Muscle of leg (tissue), 16 donors: ENCODE measurements at places on chromosomes 4 and X.
A peak's percentile ranks its signal among the peaks of the same experiment; 100 is the strongest.

DNA sequence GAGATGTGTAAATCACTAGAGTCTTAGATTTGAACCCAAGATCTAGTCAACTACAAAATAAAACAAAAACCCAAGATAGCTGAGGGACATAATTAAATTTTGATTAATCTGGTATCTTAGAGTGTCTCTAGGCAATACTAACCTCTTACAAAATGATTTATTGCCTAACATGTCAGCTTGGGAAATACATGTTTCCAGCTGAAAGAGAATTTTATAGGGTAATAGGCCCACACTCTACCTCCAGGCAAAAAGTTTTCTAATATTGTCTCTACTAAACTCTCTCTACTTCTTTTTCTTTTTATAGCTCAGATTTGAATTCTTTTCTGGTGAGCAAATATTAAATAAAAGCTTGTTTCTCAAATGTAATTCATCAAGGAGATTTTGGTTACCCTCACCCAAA lies 263.2 kb downstream of the IL15 start:
- H3K4me1 ChIP-seq = no peaks in the 10 kb centered on the region
- H3K27me3 ChIP-seq = no peaks in the 10 kb centered on the region
- no peak for DNase-seq
- H3K4me3 ChIP-seq = no peak overlapping the region
- H3K36me3 ChIP-seq = no peaks in the 10 kb centered on the region

GRCh38 chr4:56505269-56506130 lies at the start of gene ARL9:
ARL9 (plus strand) TSS chr4:56505791; CDS start chr4:56505863, 72 bp downstream.
- H3K27ac ChIP-seq = peak within 1 kb of the TSS; percentile 52
- H3K36me3 ChIP-seq = peaks cover 6% of the 10 kb centered on the region
- peaks cover 10% of the 10 kb centered on the region for H3K27me3 ChIP-seq
- peak; percentile 71 for DNase-seq
- H3K4me3 ChIP-seq = peak within 1 kb of the TSS; percentile 60

DNA sequence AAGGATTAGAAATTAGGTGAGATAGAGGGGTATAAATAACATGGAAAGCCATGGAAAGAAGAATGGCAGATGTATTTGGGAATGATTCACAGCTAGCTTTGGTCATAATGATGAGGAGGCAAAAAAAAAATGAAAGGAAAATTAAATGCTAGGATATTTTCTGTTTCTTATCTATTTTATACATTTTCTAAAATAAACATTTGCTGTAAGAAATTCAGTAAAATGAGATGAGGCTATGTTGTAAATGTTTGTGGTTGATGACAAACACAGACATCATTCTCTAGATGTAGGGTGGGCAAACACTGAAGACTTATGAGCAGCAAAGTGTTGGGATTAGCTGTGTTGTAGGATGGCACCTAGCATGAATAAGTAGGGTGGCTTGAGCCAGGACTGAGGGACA lies 407.1 kb downstream of the IL15 start:
- H3K36me3 ChIP-seq = no peaks in the 10 kb centered on the region
- H3K4me1 ChIP-seq = no peaks in the 10 kb centered on the region
- H3K27me3 ChIP-seq = no peaks in the 10 kb centered on the region
- no peak for DNase-seq

- no peak overlapping the region for H3K27ac ChIP-seq
- no peaks in the 10 kb centered on the region for H3K4me1 ChIP-seq
- H3K36me3 ChIP-seq = no peaks in the 10 kb centered on the region
- DNase-seq = no peak
These were observed 85.4 kb downstream of the PPEF1 start for GRCh38 chrX:18792828-18793227.

DNA sequence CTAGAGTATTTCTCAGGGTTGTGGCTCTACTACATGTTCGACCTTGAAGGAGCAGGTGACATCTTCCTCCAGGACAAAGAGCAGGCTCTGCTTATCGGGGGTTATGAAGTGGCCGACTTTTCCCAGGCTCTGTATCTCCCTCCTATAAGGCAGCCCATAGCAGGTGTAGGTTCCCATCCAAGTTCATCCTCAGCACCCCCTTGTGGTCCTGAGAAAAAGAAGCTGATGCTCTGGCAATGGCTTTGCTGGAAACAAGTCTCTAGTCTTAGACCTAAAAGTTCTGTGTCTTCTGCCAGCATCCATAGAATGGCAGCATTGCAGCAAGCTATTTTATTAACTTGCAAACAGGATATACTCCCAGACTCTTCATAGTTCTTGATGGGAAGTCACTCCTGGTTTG lies 836.6 kb upstream of the PRKX start:
- no peak overlapping the region for H3K27ac ChIP-seq
- no peak for DNase-seq
- no peaks in the 10 kb centered on the region for H3K27me3 ChIP-seq
- no peaks in the 10 kb centered on the region for H3K4me1 ChIP-seq
